ENCODE measurements at places on chromosomes 4 and X.

- no peak for DNase-seq
Observed at GRCh38 chrX:106144755-106145639, 23.1 kb upstream of the PWWP3B start.

- DNase-seq: no peak
Observed at GRCh38 chr4:186619088-186619487, 63.7 kb upstream of the MTNR1A start.

DNA sequence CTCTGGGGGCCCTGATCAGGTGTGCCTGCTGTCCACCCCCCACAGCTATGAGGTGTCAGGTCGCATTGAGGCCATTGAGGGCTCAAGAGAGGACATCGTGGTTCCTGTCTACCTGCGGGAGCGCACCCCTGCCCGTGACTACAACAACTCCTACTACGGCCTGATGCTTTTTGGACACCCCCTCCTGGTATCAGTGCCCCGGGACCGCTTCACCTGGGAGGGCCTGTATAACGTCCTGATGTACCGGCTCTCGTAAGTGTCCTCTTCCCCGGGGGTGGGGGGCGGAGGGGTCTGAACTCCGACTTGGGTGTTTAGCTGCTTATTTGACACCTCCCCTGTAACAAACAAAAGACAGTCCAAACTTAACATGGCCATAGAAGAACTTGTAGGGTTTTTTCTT, 10.5 kb downstream of the USP11 start:
- DNase-seq: no peak

DNA sequence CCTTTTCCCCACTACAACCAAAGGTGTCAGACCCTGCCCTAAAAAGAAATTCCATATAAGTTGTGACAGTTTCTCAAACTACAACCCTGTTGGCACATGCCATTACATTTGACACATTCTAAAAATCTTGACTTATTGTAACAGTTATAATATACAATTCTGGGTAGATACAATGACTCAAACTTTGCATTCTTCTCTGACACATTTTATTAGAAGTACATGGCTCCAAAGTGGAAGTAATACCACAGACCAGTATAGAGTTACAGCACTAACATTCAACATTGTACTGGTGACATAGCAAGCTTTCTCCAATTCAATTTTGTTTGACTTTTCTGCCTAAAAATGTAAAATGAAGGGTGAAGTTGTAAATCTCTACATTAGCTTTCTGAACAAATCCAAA, 196.6 kb upstream of the ETNPPL start:
- no peak for DNase-seq

DNA sequence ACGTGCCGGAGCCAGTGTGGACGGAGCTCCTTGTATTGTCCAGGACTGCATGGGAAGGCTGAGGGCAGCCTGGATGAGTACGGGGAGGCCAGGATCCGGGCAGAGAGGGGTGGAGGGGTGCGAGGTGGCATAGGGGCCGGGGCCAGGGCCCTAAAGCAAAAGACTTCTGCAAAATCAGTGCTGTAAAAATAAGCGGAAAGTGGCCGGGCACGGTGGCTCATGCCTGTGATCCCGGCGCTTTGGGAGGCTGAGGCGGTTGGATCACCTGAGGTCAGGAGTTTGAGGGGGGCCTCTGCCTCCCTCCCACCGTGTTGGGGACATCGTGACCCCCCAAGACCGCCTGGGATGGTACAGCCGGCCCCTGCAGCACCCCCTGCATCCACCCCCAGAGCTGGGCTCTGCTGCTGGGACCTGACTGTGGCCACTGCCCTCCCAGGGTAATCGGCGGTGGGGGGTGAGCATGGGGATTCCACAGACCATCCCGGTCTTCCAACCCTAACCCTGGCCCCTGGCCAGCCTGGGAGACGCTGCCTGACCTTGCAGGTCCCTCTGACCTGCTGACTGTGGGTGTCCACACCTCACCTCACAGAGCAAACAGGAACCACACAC, 23.4 kb upstream of the PLCXD1 start:
- no peak for DNase-seq

Measured in NCI-H2107 (cell line).